Stimulated activated memory B cell treated with anti-CD40 and anti-IgM and Interleukin-4, amounts not matched to agents 10 μg/mL and 1 μg/mL and 100 μg/mL, for 72 hours (primary cell): ENCODE measurements at places on chromosomes 12 and 14.

DNA sequence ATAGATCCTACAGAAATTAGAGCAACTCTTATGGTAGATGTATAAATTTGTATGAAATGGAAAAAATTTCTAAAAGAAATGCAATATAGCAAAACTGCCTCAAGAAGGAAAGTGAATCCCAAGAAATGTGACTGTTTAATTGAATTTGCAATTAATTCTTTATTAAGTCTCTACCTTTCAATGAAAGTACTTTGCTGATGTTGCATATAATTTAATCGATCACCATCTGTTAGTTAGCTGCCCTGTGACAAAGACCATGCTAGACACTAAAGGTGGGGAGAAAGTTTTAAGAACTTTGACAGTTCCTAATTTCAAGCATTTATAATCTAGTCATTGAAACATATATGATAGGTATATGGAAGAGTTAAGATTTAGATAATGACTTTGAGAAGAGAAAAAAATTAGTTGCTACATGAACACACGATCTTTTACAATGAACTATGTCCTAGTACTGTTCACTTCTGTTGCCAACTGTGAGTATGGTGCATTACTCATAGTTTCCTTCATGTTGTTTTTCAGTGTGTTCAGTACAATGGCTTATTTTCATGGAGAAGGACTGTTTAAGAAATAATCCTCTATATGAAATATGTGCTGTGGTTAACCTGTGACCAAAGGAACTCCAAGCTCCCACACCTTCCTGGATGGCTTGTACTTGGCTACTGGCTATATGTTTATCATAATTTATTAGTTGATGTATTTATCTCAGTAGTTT is 128.4 kb downstream of the METTL25 start:
- ATAC-seq = no peak

GRCh38 chr12:67957383-67957782 is 31.9 kb upstream of the IFNG-AS1 start:
- no peak for ATAC-seq

- no peak for ATAC-seq
Observed at GRCh38 chr12:20798554-20798953, 12.0 kb upstream of the SLCO1B3 start.

DNA sequence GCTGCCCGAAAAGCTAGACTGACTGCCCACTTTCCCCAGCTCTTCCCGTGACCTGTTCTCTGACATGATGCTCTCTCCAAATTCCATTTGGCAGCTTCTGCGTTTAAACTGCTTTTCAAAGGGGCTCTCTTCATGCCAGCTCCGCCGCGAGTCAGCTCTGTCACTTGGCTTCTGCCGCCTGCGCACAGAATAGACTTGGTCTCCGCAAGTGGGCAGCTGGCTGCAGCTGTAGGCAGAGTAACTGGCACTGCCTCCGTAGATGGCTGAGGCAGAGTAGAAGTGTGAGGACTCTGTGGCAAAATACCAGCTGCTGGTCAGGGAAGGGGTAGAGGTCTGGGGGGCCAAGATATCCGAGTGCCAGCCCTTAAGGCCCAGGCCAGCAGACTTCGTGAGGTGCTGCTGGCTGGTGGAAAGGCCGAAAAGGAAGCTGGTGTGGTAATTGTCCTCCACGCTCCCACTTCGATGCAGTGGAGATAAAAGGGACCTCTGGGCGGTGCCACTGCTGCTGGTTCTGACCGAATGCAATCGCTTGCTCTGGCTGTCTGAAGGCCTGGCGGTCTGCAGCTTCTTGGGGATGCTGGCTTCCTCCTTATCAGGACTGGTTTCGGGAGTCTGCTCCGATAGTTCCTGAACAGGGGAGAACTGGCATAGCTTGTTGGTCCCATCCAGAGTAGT is 85.7 kb downstream of the DUSP16 start:
- no peak for ATAC-seq

DNA sequence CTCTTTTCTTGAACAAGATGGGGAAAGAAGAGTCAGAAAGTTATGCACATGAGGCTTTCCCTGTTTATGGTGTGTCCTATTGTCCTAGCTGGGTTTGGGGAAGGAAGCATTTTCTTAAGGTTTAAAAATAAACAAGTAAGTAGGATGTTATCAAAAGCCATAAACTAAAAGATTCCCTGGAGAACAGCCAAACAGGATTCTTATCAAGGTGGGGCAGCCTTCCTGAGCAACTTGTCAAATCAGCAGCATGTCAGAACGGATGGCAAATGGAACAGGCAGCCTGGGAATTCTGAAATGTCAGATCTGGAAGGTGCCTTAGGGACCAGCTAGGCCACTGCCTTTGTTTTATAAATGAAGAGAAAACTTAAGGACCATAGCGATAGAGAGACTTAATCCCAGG is 152.2 kb upstream of the RGS6 start:
- no peak for ATAC-seq

DNA sequence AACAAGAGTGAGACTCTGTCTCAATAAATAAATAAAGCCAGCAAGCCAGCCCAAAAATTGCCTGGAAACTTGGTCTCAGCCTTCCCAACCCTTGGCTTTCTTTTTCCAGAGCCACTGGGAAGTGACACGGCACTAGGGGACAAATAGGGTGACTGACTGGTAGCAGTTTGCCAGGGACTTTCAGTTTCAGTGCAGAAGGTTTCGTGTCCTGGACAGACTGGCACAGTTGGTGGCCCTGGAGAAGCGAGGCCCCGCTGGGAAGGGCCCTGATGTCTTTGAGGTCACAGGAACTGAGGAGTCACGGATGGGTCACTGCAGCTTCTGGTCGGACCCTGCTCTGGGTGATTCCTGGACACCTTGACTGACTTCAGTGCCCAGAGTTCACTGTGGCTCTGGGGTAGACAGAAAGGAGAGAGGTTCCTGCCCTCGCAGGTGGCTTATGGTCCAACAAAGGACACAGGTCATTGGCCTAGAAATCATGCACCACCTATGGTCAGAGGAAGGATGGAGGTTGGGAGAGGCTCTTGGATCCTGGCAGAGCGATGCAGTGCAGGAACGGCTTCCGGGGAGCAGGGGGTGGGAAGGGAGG is 2.7 kb downstream of the LRRC43 start:
- no peak for ATAC-seq

GRCh38 chr14:73723797-73724661 is 9.8 kb upstream of the PNMA1 start:
- ATAC-seq = peak; percentile 39
